Adrenal gland (tissue), 19 donors: ENCODE measurements at places on chromosomes 13 and 19.

- DNase-seq, result no peak
These were observed 257.0 kb downstream of the ENOX1 start for GRCh38 chr13:43529796-43530195.

GRCh38 chr19:34577531-34578101 is 96.1 kb downstream of the WTIP start:
- no peak for DNase-seq

DNA sequence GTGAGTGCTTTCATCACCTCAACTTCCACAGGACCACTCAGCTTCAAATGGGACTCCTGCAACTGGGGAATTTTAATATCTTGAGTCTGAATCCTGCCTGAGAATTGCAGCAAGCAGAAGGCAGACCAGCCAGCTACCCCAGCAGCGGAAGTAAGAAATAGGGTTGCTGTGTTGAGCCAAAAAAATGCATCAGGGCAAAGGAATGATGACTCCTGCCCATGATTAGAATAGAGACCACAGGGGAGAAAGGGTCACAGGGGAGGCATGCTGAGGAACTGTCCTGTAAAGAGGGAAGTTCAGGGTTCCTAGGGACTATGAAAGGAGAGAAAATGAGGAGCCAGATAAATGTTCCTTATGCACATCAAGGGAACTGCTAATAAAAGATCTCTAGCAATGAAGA is 370.2 kb downstream of the KCTD12 start:
- no peak for DNase-seq

DNA sequence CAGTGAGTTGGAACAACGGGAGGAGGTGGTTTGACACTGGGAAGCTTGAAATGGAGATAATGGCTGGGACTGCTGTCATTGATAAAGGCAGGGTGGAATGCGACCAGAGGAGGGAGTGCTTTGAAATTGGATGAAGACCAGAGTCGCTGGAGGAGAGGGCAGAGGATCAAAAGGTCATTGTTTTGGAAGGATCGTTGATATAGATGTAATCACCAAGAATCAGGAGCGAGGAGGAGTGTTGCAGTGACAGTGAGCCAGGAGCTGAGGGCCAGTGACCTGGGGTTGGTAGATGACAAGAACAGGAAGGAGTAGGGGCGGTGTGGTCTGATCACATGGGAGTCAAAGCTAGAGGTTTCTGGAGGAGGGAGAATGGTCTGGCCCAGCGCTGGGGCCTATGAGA is 25.3 kb downstream of the TM9SF2 start:
- no peak for DNase-seq

- DNase-seq, result no peak
These were observed 10.3 kb upstream of the KLK3 start for GRCh38 chr19:50844296-50844935.

DNA sequence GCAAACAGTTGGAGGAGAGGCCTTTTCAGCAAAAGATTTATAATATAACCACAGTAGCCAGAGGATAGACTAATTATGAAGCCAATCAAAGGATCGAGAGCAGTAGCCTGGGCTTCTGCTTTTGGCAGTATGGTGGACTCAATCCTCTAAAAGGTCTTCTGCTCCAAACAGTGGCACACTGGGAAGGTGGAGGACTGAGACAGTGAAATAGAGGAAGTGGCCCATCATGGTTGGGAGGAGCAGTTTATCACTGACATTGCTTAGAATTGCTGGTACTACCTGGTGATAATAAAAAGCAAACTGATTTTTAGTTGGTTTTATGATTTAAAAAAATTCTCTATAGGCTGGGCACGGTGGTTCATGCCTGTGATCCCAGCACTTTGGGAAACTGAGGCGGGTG is 20.9 kb upstream of the PLAUR start:
- DNase-seq, result no peak

GRCh38 chr13:28106976-28107375 is 6.6 kb upstream of the FLT3 start:
- DNase-seq, result no peak

DNA sequence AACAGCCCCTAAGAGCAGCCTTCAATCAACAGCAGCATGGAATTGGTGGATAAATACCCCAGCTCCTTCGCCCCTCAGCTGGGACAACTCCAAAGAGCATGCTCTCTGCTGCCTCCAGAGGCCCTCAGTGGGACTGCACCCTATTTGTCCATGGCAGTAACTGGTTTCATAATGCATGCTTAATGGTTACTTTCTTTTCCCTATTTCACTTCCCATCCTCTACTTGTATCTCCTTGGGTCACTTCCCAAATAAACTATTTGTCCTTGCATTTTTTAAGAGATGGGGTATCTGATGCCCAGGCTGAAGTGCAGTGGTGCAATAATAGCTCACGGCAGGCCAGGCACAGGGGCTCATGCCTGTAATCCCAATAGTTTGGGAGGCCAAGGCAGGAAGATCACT is 13.5 kb upstream of the TPM4 start:
- no peak for DNase-seq
